ENCODE measurements at places on chromosomes 2 and 18. TPM values are rescaled to one million over a fixed set of nuclear protein-coding genes. Genes with fewer than 3 reads are reported as not detected.

DPP4 gene
- total RNA-seq: 35.7 TPM

SLC40A1 gene
- total RNA-seq: 3.9 TPM

KLHL29 gene
- total RNA-seq: 6.5 TPM

PROM2 gene
- 0.57 TPM for total RNA-seq

FAM124B gene
- not detected for total RNA-seq

MAP3K19 gene
- not detected for total RNA-seq
